ENCODE measurements at places on chromosomes 12 and 14. TPM values are rescaled to one million over a fixed set of nuclear protein-coding genes. Genes with fewer than 3 reads are reported as not detected.

Gene PPP4R4
- 9.6 TPM for total RNA-seq

- H3K27ac ChIP-seq, result no peak overlapping the region
- no peak for DNase-seq
- no peaks in the 10 kb centered on the region for H3K27me3 ChIP-seq
- H3K4me3 ChIP-seq, result no peak overlapping the region
- no peaks in the 10 kb centered on the region for H3K4me1 ChIP-seq
These were observed 62.8 kb upstream of the EGLN3 start for GRCh38 chr14:34013721-34014060.

DNA sequence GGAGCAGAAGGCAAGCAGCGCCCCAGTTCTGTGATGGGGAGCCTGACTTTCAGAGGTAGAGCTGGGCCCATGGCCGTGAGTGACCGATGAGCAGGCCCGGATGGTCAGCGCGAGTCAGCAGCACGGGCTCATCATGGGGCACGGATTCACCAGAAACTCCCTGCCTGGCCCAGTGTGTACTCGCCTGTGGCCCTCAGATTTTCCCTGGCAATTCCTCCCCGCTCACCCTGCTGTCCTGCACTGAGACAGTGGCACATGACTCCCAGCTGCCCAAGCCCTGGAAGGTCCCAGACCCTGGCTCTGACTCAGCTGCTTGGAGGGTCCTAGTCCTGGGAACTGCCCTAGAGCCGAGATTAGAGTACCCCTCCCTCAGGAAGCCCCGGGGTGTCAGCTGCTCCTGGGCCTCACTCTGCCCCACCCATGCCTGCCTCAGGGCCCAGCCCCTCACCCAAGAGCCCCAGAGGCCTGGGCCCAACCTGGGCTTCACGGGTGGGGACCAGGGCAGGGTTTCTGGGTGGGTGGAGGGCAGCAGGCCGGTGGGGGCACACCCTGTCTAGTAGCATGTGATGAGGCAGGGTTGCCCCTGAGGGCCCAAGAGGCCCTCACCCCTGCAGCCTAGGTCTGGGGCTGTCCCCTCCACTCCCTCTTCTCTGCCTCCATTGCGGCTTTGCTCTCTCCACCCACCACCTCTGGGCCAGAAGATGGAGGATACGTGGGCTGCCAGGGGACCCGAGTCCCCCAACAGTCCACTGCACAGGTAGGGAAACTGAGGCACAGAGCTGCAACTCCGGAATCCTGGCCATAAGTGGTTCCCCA is 8.4 kb downstream of the TRMT61A start:
- H3K27ac ChIP-seq, result no peak overlapping the region
- no peaks in the 10 kb centered on the region for H3K27me3 ChIP-seq
- DNase-seq, result no peak
- no peak overlapping the region for H3K4me3 ChIP-seq

- no peaks in the 10 kb centered on the region for H3K36me3 ChIP-seq
- H3K27me3 ChIP-seq, result no peaks in the 10 kb centered on the region
- H3K4me3 ChIP-seq, result no peak overlapping the region
- H3K27ac ChIP-seq, result no peak overlapping the region
- H3K4me1 ChIP-seq, result 0 out of 2 replicates have a peak, but pooled peaks cover 3% of the 10 kb centered on the region
These were observed 3.2 kb upstream of the PFKM start for GRCh38 chr12:48115957-48116356.

DNA sequence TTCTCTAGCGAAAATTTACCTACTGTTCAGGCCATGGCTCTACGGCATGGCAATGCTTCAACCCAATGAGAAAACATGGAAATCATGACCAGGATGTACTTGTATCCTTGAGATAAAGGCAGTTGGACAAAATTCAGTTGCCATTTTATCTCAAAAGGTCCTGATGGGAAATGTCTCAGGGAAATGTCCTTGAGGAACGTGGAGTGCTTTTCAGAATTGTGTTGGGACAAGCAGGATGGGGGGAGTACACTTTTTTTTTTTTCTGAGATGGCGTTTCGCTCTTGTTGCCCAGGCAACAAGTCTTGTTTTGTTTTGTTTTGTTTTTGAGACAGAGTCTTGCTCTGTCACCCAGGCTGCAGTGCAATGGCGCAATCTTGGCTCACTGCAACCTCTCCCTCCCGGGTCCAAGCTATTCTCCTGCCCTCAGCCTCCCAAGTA is 86.8 kb upstream of the EIF5 start:
- no peak overlapping the region for H3K4me3 ChIP-seq
- DNase-seq, result no peak
- H3K36me3 ChIP-seq, result no peaks in the 10 kb centered on the region
- H3K27me3 ChIP-seq, result no peaks in the 10 kb centered on the region
- H3K4me1 ChIP-seq, result no peaks in the 10 kb centered on the region

Measured in H1 (cell line).